Left kidney (tissue), 8 donors: ENCODE measurements at places on chromosomes 3 and 15. TPM values are rescaled to one million over a fixed set of nuclear protein-coding genes. Genes with fewer than 3 reads are reported as not detected.

Gene POLQ
- polyA plus RNA-seq: 9.7 TPM

Gene FOXB1
- not detected for polyA plus RNA-seq

DNA sequence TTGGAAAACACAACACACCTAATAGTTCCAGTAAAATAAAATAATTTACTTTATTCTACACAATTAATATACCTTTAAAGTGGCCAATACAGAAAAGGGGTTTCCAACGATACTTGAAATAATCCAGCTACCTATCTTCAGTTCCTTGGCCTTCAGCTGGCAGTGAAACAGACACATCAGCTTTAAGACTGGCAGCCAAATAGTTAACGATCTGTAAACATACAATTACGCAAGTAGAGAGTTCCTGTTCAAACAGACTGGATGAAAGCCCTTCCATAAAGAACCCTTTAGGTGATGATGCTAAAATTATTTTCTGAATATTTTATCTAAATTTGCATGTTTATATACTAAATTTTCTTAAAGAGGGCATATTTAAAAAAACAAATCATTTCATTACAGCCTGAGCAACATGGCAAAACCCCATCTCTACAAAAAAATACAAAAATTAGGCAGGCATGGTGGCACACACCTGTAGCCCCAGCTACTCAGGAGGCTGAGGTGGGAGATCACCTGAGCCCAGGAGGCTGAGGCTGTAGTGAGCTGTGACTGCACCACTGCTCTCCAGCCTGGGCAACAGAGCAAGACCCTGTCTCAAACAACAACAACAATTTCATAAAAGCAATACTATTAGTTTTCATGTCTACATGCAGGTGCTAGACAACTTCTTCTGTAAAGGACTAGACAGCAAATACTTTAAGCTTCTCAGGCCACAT is 12.9 kb downstream of the DYNC1LI1 start:
- no peak for DNase-seq

- DNase-seq: peak; percentile 88
Observed at GRCh38 chr3:69739204-69740102, at the start of gene MITF. Gene MITF, plus strand, starts transcription at chr3:69739464. Its CDS starts 134 bp downstream, at chr3:69739598.

- DNase-seq: no peak
Observed at GRCh38 chr3:41190509-41191284, 8.6 kb upstream of the CTNNB1 start.
